ENCODE measurements at places on chromosomes 12 and 14. TPM values are rescaled to one million over a fixed set of nuclear protein-coding genes. Genes with fewer than 3 reads are reported as not detected.
A peak's percentile ranks its signal among the peaks of the same experiment; 100 is the strongest.

- DNase-seq = no peak
These were observed 1193.3 kb downstream of the FLRT2 start for GRCh38 chr14:86723254-86723624.

GRCh38 chr12:11635341-11635740 is 14.1 kb upstream of the ETV6 start:
- no peak for DNase-seq

The INHBE gene
- 0.77 TPM for polyA plus RNA-seq

GRCh38 chr14:74502236-74503019 is 8.9 kb downstream of the ISCA2 start:
- no peak for DNase-seq

- DNase-seq = no peak
These were observed 916.8 kb downstream of the DIO2 start for GRCh38 chr14:79294499-79294898.

The HCAR1 gene
- polyA plus RNA-seq = 2.7 TPM

GRCh38 chr12:81949841-81950308 is 190.7 kb upstream of the PPFIA2 start:
- DNase-seq = no peak

GRCh38 chr12:6056406-6057240 is 67.8 kb downstream of the VWF start:
- no peak for DNase-seq

The RGS6 gene
- 1.7 TPM for polyA plus RNA-seq

GRCh38 chr14:72682188-72682587 is 211.7 kb downstream of the DPF3 start:
- DNase-seq = no peak

GRCh38 chr12:75489613-75490210 is 9.2 kb downstream of the GLIPR1 start:
- DNase-seq = no peak

DNA sequence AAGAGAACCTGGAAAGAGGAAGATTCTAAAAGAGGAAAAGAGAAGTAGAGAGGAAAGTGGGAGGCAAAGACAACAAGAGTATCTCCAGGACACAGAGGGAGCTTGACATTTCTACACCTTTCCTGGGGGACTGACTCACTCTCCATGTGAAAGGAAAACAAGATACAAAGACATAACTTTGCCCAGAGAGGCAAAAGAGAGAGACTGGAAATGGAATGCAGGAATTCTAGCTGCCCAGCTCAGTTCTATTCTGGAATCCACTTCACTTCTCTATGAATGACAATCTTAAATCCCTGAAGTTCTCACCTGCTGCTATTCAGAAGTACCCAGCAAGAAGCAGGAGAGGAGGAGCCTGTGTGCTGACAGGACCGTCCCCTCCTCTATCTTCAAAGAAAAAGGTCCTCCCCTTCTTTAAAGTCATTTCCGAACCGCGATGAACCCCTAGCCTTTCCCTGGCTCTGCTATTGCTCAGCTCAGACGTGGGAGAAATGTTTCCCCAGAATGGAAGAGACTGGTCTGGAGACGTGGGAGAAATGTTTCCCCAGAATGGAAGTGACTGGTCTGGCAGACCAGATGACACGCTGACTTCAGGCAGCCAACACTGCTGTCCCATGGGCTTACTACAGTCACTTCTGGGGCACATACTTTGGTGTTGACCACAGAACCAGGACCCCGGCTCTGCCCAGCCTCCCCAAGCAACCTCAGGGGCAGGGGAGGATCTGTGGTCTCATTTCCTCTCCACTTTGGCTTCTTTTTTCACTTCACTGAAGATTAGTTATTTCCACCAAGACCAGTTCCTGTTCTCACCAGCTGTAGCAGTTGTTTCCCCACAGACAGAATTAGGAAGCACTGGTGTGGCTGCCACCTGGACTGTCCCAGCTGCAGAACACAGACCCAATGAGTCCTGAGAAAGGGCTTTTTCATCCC is 8.3 kb downstream of the FMNL3 start:
- no peak for DNase-seq

DNA sequence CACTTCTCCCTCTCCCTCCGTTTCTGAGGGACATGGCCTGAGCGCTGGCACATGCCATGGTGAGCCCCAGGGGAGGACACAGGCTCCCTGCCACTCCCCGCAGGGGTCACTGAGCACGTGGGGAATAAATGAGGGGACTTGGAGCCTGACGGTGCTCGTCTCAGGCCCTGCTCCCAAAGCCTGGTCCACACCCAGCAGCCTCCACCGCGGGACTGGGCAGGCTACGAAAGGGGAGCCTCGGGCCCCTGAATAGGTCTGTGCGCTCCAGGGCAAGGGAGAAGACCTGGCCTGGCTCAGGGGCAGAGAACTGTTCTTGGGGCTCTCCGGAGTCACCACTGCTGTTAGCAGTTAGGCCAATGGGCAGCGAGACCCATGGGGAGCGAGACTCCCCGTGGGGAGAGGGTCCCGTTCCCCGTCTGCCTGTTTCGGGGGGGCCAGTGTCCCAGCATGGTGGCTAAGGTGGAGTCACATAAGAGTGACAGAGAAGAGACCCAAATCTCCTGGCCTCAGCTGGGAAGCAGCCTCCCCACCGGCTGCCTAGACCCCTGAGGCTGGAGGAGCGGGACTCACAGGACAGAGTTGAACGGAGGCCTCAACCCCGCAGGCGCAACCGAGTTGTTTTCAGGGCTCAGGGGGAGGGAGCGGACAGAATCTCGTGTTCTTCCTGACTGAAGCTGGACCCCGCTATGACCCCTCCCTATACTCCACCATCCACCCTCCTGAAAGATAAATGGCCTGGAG is 329.8 kb upstream of the SFSWAP start:
- no peak for DNase-seq

DNA sequence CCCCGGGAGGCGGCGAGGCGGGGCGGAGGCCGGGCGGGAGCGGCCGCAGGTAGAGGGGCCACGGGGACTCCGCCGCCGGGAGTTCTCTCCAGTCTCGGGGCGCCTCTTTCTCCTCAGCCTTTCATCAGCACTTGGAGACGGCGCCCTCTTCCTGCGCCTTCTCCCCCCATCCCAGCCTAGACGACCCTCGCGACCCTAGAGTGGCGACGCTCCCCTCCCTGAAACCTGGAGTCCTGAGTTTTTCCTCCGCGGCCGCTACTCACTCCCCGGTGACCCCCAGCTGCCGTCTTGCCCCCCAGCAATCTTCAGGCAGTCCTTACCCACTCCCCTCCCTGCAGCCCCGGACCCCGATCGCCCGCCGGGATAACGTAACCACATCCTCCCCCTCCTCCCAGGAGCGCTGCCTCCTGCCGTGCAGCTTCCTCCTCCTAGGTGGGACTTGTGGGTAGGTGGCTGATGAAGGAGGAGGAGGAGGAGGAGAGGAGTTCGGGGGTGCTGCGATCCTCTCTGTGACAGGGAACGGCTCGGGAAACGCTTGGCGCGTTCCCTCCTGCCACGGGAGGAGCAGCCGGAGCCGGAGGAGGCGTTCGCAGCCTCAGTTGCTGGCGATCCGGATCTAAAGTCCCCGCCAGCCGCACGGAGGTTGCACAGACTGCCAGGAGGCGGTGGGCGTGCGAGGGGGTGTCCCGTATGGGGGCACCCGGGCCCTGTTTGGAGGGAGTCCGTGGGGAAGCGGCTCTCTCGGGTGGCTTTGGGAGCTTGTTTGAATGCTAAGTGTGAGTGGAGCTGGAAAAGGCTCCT is 891 bp downstream of the PLEKHA5 start:
- peak; percentile 34 for DNase-seq

The ABCD4 gene
- polyA plus RNA-seq = 116 TPM

DNA sequence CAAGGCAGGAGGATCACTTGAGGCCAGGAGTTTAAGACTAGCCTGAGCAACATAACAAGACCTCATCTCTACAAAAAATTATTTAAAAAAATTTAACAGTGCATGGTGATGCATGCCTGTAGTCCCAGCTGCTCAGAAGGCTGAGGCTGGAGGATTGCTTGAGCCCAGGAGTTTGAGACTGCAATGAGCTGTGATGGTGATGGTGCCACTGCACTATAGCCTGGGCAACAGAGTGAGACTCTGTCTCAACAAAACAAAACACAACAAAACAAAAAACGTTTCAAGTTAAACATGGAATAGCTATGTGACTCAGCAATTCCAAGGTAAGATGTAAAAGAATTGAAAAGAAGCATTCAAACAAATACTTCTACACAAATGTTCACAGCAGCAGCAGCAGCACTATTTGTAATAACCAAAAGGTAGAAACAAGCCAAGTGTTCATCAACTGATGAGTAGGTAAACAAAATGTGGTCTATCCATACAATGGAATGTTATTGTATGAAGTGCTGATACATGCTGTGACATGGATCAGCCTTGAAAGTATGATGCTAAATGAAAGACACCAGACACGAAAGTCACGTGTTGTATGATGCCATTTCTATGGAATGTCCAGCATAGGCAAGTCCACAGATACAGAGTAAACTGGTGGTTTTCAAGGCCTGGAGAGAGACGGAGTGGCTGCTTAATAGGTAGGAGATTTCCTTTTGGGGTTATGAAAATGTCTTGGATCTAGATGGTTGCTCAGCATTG is 31.4 kb downstream of the CFAP251 start:
- DNase-seq = no peak

The CRY1 gene
- 28.4 TPM for polyA plus RNA-seq

Data from renal cortex interstitium (tissue), 15 donors.